Left cardiac atrium (tissue), 4 donors: ENCODE measurements at places on chromosomes 2 and 18. TPM values are rescaled to one million over a fixed set of nuclear protein-coding genes. Genes with fewer than 3 reads are reported as not detected.

DNA sequence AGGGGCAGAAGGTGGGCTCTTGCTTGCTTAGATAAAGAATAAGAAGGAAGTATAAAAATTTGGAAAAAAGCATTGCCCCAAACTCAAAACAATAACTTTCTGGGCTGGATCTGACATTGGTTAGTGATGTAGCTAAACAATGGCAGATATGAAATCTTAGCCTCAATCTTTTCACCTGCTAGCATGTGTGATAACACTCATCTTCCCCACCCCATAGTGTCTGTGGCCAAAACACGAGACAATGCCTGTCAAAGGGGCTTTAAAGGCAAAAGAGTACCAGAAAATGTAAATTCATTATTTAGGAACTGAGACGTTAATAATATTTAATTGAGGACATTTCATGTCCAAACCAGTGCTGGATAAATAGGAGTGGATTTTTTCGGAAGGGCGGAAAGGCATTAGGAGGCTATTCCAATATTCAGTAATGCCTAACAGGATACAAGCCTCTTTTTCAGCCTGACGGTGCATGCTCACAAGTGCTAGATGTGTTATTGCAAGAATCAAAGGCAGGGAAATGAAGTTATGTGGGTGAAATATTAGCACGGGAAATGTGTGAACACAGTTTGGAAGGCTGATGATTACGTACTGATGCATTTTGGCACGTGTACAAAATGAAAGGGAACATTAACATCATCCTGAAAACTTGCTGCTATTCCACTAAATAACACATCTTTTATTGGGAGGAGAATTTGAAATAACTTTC, 395.7 kb downstream of the GALR1 start:
- DNase-seq = no peak

TUBA3E gene
- total RNA-seq = 6.7 TPM

DNA sequence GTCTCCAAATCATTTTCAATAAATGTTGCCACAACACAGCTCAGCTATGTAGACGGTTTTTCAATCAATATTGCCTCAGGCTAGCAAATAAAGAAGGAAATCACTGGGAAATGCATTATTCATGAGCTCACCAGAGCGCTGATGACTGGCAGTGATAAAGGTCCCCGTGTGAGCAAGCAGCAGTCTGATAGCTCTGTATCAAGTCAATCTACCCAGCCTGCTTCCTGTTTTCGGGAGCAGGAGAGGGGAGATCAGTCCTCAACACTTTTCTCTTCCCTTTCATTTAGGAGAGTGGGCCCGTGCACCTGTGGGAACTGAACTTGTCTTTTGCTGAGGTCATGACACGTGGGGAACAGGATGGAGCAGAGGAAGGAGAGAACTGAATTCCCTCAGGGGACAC, 253.9 kb upstream of the SIX2 start:
- DNase-seq = no peak

NEU2 gene
- total RNA-seq = not detected

- DNase-seq = no peak
Measured at GRCh38 chr2:222439692-222440091, 15.3 kb downstream of the SGPP2 start.

DNA sequence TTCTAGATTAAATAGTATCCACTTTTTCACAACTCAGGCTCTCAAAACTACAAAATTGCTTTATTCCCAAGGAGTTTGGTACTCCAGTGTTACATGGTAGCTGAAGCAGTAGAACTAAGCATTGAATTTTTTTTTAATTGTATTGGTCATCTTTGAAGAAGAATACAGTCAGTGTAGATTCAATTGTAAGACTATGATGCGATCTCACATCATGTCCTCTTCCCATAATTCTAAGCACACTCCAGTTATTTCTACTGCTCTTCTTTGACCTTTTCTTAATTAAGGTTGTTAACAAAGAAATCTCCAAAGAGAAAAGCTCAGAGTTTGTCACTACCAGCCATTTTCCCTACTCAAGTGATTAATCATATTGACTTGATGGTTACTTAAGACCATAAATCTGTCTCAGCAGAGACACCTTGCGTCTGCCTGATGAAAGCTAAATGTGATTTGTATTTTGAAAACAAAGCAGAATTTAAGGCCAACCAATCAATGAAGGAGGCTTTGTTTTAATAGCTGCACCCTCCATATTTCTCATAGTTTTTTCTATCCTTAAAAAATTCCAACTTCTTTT, 130.2 kb downstream of the DTNA start:
- DNase-seq = no peak

TRIP12 gene
- total RNA-seq = 166 TPM

GRCh38 chr18:7395566-7395965, 164.7 kb downstream of the LRRC30 start:
- DNase-seq = no peak

DNA sequence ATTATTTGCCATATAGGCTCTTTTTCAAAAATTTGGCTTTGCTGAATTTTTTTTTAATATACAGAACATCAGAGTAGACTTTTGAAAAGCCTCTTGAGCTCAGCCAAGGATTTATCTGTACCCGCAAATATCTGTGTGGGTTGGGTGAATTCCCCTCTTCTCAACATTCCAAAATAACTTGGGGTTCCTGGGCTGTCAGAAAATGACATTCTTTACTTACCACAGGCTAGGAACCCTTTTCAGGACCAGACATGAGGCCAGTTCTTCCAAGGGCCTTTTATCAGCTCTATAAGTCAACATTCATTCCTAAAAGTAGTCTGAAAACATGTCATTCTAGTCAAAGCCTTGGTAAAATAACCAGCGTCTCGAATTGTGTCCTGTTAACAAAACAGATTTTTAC, 28.8 kb upstream of the FEZ2 start:
- no peak for DNase-seq

PLEK gene
- total RNA-seq = 7.3 TPM

TOGARAM2 gene
- total RNA-seq = 15.5 TPM

DNA sequence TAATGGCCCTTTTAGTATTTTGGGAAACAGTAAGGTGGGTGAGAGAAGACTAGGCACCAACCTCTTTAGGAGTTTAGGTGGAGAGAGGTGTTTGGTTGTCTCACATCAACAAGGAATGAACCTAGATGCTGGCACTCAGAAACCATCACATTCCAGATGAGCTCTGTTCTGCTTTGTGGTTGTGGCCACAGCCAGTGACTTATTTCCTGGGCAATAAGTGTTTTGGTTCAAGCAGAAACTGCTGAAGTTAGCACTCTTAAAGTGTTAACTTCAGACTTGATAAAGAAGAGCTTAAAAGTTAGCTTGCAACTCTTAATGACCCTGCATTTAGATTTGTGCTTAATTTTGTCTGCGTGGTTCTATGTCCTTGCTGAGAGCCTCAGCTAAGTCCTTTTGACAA, 929.2 kb downstream of the SLC4A3 start:
- DNase-seq = no peak

DNA sequence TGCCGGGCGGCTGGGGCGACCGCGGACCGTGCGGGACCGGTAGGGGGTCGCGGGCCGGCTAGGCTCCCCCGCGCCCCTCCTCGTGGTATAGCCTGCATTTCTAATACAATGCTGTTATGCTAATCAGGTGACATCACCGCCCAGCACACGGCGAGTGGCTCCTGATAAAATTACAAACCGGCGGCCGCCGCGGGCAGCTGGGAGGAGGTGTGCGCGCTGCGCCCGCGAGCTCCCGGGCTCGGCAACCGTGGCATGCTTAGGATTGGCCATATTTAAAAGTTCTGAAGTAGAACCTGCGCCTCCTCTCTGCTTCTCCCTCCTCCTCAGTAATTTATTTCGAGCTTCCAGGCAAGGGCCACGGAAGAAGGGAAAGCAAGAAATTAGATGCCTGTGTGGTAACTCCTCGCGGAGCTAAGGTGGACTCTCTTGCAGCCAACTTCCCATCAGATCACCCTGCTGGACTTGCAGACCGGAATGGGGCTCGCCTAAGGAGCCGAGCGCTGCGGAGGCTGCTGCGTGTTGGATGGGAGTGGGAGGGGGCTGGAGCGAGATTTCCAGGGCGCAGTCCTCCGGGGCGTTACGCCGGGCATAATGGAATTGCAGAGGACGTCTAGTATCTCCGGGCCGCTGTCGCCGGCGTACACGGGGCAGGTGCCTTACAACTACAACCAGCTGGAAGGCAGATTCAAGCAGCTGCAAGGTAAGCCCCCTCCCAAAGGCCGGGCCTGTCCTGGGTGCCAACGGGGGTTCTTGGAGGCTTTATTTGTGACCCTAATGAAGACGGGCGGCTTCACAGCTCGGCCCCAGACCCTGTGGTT, 102.3 kb downstream of the SPTBN1 start:
- peak; percentile 53 for DNase-seq

GRCh38 chr18:58453913-58454317, 175.0 kb downstream of the ALPK2 start:
- no peak for DNase-seq

GRCh38 chr2:168422584-168422983, 33.5 kb upstream of the CERS6 start:
- no peak for DNase-seq

- no peak for DNase-seq
Measured at GRCh38 chr2:181738563-181738962, 58.2 kb upstream of the NEUROD1 start.

GRB14 gene
- 6.4 TPM for total RNA-seq

DNA sequence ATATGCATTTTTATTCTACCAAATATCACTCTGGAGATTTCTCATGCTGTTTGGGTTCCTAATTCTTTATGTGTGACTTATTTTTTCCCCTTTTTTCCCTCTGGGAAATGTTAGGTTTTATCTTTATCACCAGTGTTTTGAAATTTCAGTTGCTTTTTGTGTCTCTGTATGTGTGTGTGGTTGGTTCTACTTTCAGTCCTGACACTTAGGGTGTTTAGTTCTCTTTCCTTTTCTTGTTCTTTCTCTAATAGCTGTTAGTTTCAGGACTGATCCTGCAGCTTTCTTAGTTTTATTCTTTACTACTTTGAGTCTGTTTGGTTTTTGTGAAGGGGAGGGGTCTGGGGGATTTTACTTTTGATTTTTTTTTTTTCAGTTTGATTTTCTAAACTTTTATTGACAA, 23.1 kb downstream of the PPM1B start:
- DNase-seq = no peak

DNA sequence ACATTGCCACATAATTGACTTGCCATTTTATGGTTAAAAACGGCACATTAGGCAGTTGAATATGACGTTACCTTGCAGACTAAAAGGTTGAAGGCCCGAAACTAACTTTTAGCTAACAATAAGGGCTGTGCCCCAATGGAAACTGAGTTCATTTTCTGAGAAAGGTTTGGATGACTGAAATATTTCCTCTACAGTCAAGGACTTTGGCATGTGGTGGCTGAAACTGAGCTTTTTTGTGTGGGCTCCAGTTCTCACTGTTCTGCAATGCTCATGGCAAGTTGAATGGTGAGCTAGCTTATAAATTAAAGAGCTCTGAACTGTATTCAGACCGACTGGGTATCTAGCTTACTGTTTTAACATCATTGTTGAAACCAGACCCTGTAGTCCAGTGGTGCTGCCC, 23.8 kb upstream of the TXNDC2 start:
- no peak for DNase-seq

DNA sequence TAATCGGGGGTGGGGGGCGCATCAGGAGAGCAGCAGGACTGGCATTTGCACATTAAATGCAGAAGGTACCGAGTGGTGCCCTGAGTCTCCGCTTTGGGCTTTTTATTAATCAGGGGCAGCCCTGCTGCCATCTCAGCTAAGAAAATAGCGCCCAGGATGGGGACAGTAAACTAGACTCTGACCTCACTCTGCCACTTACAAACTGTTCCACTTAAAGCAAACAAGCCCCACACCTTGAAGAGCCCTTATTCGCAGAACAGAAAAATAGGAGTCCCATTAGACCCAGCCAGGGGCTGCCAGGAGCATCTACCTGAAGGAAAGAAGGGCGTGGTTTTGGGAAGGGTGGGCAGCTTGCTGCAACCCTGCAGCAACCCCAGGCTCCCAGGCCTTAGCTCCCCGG, 165.3 kb downstream of the TNS1 start:
- DNase-seq = no peak

DNA sequence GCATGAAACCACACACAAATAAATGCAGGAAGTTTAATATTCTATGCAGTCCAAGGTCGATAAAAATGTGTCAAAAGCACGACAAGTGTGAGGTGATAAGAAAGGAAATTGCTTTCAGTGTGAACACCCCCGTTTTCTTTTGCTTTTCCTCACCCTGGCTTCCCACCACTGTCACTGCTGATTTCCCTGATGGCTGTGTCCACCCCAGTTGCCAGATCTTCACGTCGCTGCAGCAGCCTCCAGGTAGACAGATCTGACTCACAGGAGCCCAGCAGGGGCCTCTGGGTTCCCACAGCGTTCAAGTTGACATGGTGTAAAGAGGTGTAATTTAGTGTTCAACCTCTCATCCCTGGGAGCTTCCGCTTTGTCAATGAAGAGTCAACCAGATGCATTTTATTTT, 128.0 kb upstream of the TACR1 start:
- DNase-seq = no peak

CNDP1 gene
- total RNA-seq = not detected

CIAO1 gene
- total RNA-seq = 52.7 TPM

DNA sequence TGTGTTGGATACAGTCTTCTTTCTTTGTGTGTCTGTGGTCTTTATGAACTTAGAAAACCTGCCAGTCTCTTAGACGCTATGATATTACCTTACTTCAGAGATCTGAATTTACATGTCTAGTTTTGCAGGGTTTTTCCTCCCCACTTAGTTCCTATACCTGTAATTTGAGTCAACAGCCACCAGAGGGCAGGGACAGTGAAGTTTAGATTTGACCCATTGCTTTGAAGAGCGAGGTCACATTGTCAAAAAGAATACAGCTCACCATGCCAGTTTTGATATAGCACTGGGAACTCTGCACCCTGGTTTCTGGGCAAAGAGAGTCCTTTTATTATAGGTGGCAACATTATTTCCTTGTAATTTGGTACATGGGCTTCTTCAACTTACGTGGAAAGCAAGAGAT, 102.3 kb downstream of the MAPK4 start:
- no peak for DNase-seq

GTF3C2 gene
- 17.7 TPM for total RNA-seq

FSIP2 gene
- 0.52 TPM for total RNA-seq

- DNase-seq = no peak
Measured at GRCh38 chr2:38599706-38600105, 3.0 kb downstream of the HNRNPLL start.

DNA sequence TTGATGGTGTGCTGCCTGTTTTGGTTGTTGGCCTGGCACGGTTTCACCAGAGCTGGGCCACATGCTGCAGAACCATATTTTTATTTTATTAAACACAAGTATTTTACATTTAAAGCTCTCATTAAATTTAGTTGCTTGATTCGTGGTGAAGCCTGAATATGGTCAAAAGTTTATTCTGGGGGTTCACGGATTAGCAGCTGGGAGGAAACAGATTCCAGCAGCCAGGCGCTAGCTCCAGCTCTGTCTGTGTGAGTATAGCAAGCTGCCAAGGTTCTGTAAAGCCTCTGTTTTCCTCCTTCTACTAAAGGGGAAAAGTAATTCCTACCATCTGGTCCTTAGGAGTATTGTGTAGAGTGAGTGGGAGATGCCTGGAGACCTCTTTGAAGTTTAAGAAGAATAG, 22.5 kb downstream of the GATA6 start:
- no peak for DNase-seq

KLHL30 gene
- 15.8 TPM for total RNA-seq

GRCh38 chr2:110198016-110198415, 6.8 kb downstream of the NPHP1 start:
- no peak for DNase-seq
